GM19239 (cell line): ENCODE measurements at places on chromosomes 3 and 15.

GRCh38 chr3:71684046-71684756 lies 41.0 kb downstream of the EIF4E3 start:
- DNase-seq = no peak

DNA sequence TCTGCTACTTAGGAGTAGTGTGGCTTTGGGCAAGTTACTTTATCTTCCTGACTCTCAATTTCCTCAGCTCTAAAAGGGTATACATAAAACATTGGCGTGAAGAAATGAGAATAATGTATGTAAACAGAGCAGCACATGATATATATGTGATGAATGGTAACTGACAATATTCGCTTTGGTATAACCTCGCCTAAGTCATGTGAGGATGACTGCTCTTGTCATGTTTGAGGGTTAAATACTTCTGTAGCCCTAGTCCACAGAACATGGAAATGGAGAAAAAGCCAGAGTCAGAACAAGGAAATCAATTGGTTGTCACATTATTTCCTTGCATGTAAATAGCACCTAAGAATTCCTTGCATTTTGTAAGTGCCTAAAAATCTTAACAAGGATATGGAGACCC lies 25.0 kb downstream of the CHP1 start:
- no peak for DNase-seq

- DNase-seq = no peak
Measured at GRCh38 chr3:53892286-53892637, 603 bp upstream of the SELENOK start.

GRCh38 chr3:57004229-57004628 lies 56.2 kb upstream of the SPATA12 start:
- no peak for DNase-seq

DNA sequence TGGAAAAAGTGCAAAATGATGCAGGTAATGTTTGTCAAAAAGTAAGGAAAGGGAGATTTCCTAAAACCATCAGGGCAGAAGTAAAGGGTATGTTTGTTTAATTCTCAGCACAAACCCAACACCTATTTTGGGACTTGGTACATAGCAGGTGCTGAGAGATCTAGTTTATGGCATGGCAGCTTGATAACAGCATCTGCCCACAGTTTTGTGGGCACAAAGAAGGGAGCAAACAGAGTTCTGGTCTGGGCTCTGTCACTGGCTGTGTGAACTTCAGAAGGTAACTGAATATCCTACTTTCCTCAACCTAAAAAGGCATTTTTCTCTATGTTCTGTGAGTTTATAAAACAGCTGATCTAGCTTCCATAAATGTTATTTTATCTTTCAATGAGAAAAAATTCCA lies 141.6 kb downstream of the PLCH1 start:
- DNase-seq = no peak

DNA sequence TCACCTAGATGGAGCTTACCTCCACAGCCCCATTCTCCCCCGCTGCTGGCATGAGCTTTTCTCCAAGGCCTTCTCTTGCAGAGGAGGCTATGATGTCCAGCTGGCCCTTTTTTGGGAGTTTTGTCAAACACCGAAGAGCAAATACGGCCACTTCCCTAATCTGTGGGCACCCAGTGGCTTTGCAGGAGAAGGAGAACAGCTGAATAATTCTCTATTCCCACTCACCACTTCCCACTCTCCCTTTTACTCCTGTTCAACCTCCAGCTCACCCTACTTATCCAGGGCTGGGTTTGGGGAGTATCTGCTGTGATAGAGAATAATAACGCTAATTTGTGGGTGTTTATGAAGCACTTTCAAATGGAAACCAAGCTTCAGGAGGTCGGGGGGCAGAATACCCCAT lies 93.0 kb downstream of the AAGAB start:
- DNase-seq = no peak

- DNase-seq = no peak
Measured at GRCh38 chr15:89496155-89497098, at the start of gene RHCG. TSS of gene RHCG (minus strand) at chr15:89496583. CDS start at chr15:89496544, 39 bp downstream.

- no peak for DNase-seq
Measured at GRCh38 chr3:73026111-73026759, 29.6 kb downstream of the PPP4R2 start.

- DNase-seq = peak; percentile 40
Measured at GRCh38 chr3:50503504-50504342, at the start of gene CACNA2D2. TSS of gene CACNA2D2 (minus strand) at chr3:50503634. CDS start at chr3:50503423, 211 bp downstream.

GRCh38 chr3:129824926-129825541 lies 68.5 kb downstream of the TMCC1 start:
- peak; percentile 12 for DNase-seq

GRCh38 chr3:185327062-185327461 lies 35.9 kb upstream of the MAP3K13 start:
- no peak for DNase-seq

- DNase-seq = no peak
Measured at GRCh38 chr3:27114684-27115083, 254.5 kb downstream of the NEK10 start.

- no peak for DNase-seq
Measured at GRCh38 chr15:34914317-34914716, 55.2 kb downstream of the AQR start.

DNA sequence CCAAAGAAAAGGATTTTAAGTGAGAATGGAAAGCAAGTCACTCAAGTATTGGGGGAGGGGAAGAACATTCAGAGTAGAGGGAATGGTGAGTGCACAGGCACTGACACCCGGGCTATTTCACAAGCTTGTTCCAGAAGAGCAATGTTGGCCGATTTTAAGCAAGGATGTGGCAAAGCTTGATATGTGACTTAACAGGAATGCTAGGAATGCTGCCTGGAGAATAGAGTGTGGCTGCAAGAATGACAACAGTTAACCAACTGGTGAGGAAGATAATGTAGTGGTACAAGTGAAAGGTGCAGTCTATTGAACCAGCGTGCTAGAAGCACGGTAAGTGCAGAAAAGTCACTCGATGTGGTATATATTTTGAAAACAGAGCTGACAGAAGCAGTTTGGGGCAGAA lies 6.2 kb upstream of the CCDC80 start:
- no peak for DNase-seq

DNA sequence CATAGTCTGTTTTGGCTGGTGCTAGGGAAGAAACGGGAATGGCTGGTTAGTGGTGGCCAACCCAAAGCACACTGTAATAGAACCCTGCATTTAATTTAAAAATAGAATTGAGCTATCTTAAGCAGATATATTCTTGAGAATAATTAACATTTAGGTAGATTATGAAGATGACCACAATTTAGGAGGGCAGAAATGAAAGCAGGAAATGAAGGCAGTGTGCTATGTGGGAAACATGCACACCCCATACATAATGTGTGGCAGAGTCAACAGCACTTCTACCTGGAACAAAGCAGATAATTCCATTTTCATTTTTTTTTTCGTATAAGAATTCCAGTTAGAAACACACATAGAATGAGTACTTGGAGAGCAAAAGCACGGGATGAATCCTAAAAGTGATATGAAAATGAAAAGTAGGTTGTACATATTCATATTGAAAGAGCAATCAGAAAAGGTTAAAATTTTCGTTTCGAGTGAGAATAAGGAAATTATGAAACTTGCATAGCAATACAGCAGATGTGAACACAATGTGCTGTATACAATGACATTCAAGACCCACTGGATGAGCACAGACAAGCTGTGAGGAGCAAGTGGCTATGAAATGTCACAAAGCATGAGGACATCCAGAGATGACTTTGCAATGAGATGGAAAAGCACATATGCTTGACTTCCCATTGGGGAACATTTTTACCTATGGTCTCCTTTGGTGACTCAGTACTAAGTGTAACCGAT lies 102.6 kb downstream of the TFG start:
- DNase-seq = no peak

GRCh38 chr15:79629687-79630086 lies 197.6 kb downstream of the MINAR1 start:
- DNase-seq = no peak

DNA sequence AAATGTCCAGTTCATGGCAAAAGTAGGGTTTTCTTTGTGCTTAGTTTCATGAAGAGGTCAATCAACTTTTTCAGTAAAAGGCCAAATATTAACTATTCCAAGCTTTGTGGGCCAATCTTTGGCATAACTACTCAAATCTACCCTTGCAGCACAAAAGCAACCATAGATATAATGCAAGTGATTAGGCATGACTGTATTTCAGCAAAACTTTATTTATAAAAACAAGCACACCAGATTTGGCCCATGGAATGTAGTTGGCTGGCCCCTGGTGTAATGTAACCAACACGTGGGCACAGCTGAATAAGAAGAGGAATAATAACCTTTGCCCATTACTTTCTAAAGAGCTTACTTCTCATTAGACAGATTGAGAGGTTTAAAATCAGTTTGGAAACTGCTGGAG lies 50.6 kb downstream of the CASR start:
- no peak for DNase-seq

DNA sequence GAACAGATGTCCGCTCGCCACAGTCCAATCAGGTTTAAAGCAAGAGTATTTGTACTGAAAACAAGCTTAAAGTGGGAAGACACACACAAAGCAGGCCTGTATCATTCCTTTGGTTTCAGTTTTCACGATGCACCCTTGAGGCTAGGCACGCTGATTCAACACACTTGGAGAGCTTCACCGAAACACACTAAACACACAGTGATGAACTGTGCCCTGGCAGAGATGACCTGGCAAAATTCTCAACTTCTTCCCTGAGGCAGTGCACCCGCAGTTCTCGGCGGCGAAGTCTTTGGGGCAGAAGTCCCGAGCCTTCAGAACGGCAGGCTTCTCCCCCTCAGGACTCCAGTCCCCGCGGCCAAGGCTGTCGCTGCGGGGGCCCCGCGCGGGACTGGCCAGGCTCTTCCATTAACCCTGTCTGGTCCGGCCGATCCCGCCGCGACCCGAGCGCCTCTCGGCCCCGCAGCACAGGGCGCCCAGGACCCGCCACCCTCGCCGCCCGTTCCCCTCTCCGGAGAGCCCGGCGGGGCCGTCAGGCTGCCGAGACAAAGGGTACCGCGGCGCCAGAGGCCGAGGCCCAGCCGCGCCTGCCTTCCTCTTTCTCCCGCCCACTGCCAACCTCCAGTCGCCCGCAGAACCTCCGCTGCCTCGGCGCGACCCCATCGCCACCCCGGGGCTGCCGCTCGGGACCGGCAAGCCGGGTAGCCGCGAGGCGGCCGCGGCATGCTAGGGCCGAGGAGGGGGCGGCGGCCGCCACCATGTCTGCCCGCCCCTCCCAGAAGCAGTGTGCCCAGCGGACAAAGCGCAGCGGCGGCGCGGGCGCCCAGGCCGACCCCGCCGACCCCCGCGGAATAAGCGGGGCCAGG lies 792 bp downstream of the GABPB1 start:
- DNase-seq = no peak

DNA sequence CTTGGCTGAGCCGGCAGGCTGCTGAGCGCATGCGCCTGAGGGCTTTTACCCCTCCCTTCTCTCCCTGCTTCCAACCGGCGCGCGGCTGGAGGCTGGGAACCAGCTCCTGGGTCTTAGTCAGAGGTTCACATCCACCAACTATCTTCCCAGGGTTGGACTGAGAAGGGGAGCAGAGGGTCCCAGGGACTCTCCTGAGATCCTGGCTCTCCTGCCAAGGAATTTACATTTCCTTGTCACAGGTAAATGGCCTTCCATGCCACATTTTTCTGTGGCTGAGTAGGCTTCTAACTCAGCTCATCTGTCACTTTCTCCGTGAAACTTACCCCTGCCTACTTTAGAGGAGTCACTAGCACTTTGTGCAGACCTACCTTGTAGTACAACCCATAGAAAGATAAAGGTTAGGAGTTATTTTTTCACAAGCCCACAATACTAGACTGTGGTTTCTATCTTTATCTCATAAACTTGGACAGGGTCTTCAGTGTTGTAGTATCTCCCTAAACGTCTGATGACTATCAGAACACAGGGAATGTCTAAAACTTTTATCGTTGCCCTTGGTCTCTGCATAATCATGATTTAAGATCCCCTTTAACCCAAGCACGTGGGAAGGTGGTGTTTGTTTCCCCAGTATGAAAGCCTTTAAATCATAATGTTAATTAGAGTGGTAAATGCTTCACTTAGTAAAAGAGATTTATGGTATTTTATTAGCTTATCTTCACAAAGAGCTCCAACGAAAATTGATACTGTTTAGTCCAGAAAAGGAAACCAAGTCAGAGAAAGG lies 638 bp upstream of the TBC1D5 start:
- no peak for DNase-seq

GRCh38 chr3:160330690-160331089 lies 68.3 kb downstream of the IFT80 start:
- DNase-seq = no peak

DNA sequence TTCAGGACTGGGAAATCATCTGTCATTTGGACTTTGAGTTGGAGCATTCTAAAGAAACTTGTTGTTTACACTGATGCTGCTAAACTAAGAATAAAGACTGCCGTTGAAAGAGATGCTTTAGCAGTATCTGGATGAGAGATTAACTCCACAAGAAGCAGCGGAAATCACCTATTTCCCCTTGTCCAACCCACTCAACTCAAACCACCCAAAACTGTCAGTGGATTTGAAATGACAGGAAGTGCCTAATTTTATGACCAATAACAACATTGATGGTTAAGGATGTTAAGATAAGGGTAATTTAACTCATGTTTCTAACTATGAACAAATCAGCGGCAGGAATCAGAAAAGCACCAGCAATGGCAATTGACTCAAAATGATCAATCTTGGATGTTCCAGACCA lies 110.8 kb upstream of the NR2F2 start:
- no peak for DNase-seq

DNA sequence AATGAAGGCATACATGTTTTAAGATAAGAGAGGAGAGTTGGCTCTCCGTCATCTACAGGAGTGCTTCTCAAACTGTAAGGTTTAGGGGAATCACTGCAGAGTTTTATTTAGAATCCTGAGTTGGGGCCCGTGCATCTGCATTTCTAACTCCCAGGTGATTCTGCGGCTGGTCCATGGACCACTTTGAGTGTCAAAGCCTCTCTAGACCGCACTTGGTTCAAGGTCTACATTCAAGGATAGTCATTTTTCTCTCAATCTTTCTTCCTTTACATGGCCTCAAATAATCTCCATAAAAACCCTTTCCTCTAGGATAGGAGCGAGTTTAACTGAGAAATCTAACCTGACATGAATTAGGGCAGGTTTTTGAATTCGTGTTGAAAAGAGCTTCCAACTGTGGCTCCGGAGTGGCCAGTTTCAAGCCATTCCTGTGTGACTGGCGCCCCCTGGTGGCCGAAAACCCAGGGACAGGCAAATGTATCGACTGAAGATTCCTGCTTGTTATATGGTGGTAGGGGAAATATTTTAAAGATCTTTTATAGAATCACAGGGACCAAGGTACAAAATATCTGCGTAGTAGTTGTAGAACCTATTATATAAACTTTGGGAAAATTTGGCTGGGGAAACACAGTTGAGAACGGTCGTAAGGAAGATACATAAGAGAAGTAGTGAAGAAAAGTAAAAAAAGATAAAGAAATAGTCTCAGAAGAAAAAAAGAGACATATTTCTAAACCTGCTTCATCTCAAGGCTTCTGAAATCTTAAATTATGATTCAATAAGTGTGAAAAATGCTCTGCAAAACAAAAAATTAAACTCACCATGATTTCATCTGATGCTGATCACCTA lies 11.9 kb downstream of the GABRR3 start:
- DNase-seq = no peak

DNA sequence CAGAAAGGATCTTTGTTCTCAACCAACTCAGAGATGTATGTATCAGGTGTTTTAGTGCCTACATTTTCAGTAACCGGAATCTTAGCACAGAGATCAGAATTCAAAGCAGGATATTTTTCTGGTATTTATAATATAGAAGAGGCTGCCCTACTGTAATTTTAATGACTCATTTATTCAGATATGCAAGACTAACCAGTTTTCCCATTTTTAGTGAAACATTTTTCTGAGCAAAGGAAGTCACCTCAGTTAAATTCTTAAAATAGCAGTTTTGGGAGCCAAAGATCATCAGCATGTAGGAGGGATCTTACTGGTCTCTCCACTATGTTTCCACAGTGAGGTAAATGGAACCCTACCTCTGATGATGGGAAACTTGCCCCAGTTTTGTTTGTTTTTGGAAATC lies 42.0 kb downstream of the SRP14 start:
- no peak for DNase-seq

- DNase-seq = no peak
Measured at GRCh38 chr3:157261000-157261399, 101.1 kb upstream of the CCNL1 start.
